ENCODE measurements at places on chromosomes 2 and 18.

DNA sequence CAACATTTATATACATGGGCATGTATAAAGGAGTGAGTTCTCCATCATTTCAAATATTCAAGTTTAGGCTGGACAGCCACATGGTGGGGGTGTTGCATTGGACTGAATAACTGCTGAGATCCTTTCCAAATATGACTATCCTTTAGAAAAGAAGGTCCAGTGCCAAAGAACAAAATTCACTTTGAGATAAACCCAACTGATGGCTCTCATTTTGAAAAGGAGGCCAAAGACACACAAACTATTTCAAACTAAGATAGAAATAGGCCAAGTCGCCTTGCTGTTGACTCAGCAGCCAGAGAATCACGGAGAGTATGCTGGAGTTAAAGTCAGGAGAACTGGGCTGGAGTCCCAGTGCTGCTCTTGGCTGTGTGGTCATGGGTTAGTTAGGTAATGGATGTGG is 204.5 kb upstream of the LRATD1 start:
- no peak for DNase-seq

GRCh38 chr2:69848186-69848790 is 18.8 kb downstream of the GMCL1 start:
- DNase-seq: peak; percentile 6

DNA sequence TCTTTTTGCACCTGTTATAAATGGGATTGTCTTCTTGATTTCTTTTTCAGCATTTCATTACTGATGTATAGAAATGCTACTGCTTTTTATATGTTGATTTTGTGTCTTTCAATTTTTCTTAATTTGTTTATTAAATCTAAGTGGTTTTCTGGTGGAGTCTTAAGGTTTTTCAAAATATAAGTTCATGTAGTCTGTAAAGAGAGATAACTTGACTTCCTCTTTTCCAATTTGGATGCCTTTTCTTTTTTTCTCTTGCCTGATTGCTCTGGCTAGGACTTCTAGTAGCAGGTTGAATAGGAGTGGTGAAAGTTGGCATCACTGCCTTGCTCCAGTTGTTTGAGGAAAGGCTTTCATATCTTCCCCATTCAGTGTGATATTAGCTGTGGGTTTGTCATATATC is 28.6 kb upstream of the GALNT5 start:
- no peak for DNase-seq

- DNase-seq: no peak
Measured at GRCh38 chr2:70852824-70853223, 17.2 kb upstream of the CD207 start.

- peak; percentile 8 for DNase-seq
Measured at GRCh38 chr2:7430421-7430868, 513.2 kb downstream of the RNF144A start.

- DNase-seq: no peak
Measured at GRCh38 chr18:70289351-70290312, 787 bp downstream of the SOCS6 start.

GRCh38 chr2:174487108-174487819 is 435 bp upstream of the GPR155 start:
- peak; percentile 94 for DNase-seq

- no peak for DNase-seq
Measured at GRCh38 chr2:114127372-114127771, 237.5 kb downstream of the ACTR3 start.

DNA sequence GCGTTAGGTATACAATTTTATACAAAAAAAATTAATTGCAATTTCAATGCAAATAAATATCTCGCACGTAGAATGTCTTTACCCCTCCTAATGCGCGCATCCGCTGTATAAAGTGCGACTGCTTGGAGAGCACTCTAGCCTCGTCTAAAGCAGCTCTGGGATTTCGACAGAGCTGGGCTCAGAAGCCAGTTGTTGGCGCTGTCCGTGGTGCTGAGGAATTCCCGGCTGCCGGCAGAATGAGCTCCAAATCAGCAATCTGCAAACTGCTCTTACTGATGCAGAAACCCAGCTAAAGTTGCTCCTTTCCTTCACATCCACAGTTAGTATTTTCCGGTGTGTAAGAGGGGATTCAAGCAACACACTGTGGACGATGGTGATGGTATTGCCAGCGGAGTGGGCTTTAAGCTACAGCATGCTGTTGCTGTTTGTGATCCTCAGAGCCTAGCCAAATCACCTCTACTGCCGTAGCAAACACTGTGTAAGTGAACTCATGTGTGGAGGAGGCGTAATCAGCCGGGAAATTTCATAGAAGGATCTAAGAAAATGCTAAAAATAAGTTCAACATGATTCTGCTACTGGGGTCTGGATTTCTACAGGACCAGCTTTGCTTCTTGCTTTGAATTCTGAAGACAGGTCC is at the start of gene VWC2L:
TSS of gene VWC2L (plus strand) at position 137 of the 637 bp plus-strand sequence. CDS start 3,140 bp downstream, outside the sequence.
- DNase-seq: peak; percentile 39

- DNase-seq: no peak
Measured at GRCh38 chr2:142961202-142961601, 83.7 kb downstream of the KYNU start.

DNA sequence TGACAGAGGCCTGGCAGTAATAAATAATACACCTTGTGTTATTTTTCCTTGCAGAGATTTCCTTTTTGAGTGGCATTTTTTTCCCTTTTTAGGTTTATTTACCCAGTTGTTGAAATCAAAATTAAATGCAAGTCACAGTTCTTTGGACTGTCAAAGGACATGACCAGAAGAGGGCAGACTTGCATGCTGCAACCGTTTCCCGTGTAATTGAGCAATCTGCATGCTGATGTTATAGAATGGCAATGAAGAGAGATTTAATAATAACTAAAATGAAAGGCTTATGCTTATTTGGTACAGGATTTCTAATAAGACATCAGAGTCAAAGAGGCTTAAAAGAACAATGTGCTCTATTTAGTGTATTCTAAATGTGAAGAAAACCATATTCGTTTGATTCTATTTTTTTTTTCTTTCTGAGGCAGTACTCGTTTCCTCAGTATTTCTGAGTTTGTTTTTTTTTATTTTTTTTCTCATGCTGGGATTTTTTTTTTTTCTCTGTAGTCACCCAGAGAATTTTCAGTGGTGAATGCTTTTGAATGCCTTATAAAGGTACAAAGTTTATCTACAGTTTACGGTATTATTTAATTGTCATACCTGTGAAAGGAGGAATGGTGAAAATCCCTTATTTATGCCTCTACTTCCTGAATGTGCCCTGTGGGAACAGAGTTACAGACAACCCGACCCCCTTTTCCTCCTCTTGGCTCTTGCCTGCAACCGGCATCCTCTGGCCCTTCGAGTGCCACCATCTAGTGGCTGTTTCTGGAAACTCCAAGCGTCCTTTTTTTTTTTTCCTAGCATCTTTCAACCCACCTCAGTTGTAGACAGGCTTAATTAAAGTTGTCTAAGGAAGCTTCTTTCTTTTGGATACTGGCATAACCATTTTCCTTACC is 368.5 kb downstream of the LRRTM1 start:
- DNase-seq: peak; percentile 25

DNA sequence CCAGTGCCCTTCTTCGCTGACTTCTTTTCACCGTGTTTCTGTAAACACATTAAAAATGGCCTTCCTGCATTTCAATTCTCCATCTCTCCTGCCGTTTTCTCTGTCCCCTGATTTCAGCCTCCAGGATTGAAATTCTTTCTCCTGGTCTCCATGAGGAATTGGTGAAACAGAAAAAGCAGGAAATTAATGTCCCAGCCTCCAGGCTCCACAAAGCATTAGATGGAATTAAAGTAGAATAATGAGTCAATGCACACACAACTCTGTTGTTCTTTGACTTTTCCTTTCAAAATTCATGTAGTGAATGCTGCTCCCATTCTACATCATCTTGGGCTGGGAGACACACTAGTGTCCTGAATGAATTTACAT is 209.5 kb downstream of the KLHL29 start:
- DNase-seq: no peak

DNA sequence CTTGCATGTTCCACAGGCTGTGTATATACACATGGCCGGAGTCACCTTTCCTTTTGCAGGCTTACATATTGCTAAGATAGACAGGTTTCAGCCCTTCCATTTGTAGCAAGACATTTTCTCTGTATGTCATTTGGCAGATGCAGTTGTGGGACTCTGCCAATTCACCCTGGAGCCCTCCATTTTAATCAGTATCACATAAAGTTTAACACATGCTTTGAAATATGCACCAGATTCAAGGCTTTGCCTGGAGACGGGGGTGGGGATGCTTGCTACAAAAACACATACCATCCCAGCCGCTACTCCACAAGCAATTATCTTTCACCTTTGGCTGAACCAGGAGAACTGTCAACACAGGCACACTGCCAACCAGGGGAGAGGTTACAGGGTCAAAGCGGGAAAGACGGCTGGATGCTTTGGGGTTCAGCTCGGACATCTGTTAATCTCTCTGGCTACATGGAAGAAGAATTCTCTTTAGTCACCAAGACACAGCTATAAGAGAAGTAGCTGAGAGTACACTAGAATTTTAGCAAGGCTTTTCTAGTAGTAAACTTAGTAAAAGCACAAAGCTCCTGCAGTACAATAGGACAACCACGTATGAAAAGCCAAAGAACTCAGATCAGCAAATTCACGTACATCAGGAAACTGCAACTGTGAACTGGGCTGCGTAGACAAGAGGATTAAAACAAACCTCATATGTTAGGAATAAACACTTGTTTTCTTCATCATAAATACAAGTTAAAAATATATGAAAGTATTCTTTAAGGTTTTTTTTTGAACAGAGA is 130.9 kb downstream of the EXOC6B start:
- peak; percentile 59 for DNase-seq

GRCh38 chr2:1440581-1440980 is 27.3 kb downstream of the TPO start:
- DNase-seq: no peak

- DNase-seq: no peak
Measured at GRCh38 chr18:21218862-21219261, 23.2 kb upstream of the GREB1L start.

- no peak for DNase-seq
Measured at GRCh38 chr18:23138471-23138870, 3.2 kb downstream of the CABLES1 start.

DNA sequence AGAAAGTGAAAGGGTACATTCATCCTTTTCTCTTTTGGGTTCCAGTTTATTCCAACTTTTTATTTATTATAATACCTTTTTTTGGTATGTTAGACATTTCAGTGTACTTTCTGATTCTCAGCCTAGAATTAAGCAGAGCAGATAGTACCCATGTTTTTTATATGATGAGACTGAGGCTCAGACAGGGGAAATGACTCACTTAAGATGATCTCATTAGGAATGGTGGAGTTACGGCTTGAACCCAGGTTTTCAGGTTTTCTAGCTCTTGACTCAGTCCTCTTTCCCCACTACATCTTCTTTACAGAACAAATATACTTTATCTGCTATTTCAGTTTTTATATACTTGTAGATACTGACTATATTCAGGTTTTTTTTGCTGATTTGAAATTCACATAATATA is 51.7 kb upstream of the OTX1 start:
- DNase-seq: no peak

GRCh38 chr2:98460573-98461497 is 16.2 kb downstream of the INPP4A start:
- DNase-seq: no peak

GRCh38 chr2:206713746-206714145 is 4.5 kb downstream of the DYTN start:
- no peak for DNase-seq

GRCh38 chr2:65022189-65022588 is 33.0 kb downstream of the SLC1A4 start:
- DNase-seq: no peak
